ENCODE measurements at places on chromosomes 16 and 17.

DNA sequence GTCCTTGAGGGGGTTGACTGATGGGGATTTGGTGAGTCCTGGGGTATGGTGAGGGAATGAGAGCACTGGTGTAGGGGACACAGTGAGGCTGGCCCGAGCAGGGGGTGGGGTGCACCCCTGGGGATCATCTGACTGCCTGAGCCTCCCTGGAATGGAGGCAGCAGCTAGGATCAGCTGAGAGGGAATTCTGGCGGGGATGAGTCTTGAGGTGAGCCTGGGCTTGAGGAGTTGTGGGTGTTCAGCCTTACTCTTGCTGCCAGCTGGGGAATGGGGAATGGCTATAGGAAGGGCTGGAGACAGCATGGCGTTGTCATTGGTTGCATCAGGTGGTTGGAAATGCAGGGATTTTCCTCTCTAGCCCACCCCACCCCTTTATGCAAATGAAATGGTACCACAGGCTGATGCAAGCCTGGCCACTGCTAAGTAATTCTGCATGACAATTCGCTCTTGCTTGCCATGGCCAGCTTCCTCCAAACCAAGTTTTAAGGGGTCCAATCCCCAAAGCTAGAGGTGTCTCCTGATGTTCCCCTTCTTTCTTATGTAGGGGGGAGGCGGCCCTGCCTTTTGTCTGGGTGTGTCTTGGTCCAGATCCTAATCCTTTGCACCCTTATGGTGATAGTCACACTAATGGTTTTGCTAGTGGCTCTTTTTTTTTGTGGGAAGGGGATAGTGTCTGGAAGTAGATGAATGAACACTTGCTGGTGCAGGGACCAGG, 7.5 kb downstream of the NFE2L1 start:
- DNase-seq: no peak

- no peak for DNase-seq
These were observed 28.0 kb downstream of the CRISPLD2 start for GRCh38 chr16:84847564-84848355.

DNA sequence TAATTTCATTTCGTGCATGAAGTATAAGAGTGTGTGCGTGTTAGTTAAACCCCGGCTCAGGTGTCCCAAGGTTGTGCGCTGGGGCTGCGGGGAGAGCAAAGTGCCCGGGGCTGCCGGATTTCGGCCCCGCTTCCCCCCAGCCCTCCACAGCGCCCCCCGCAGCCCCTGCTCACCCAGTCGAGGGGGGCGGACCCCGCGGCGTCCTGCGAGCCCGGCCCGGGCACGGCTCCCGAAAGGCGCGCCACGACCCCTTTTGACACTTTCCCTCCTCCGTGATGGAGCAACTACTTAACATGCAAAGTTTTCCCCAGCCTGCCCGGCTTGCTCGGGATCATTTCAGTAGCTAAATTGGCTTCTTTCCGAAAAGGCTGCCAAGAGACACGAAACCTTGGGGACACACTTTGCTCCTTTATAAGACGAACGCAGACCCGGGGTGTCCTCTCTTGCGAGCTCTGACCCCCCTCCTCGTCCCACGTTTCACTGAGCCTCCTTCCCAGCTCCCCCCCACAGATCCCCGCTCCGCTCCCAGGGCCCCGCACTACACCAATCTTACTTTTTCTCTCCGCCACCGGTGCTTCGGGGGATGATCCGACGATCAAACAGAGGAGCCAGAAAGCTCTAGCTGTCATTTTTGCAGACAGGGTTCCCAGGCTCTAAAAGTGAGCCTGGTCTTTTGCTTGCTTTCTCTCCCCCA, 552 bp downstream of the C17orf58 start:
- DNase-seq: no peak

GRCh38 chr16:1045310-1045992, 27.1 kb upstream of the SSTR5 start:
- DNase-seq: no peak

- DNase-seq: no peak
These were observed 97.2 kb downstream of the ZNF18 start for GRCh38 chr17:11900041-11900476.

- no peak for DNase-seq
These were observed 95.1 kb upstream of the CDH5 start for GRCh38 chr16:66271074-66272060.

DNA sequence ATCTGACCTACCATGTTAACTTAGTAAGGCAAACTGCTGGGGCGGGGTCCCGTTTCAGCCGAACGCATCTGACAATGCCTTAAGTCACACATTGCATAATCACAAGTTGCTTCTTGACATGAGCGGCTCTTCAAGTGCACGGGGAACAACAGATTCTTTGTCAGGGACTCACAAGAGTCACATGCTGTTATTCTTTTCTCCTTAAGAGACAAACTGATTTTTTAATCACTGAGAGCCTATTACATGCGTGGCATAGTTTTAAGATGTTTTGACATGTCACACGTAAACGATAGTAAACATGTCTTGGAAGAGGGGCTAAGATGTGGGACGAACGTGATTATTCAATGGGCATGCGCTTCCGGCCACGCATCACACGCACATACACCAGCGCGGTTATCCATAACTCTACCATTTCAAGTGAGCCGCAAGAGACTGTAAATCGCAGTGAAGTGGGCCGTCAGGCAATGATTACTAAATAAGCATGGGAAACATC, 63.4 kb downstream of the ADCY9 start:
- DNase-seq: peak; percentile 35

DNA sequence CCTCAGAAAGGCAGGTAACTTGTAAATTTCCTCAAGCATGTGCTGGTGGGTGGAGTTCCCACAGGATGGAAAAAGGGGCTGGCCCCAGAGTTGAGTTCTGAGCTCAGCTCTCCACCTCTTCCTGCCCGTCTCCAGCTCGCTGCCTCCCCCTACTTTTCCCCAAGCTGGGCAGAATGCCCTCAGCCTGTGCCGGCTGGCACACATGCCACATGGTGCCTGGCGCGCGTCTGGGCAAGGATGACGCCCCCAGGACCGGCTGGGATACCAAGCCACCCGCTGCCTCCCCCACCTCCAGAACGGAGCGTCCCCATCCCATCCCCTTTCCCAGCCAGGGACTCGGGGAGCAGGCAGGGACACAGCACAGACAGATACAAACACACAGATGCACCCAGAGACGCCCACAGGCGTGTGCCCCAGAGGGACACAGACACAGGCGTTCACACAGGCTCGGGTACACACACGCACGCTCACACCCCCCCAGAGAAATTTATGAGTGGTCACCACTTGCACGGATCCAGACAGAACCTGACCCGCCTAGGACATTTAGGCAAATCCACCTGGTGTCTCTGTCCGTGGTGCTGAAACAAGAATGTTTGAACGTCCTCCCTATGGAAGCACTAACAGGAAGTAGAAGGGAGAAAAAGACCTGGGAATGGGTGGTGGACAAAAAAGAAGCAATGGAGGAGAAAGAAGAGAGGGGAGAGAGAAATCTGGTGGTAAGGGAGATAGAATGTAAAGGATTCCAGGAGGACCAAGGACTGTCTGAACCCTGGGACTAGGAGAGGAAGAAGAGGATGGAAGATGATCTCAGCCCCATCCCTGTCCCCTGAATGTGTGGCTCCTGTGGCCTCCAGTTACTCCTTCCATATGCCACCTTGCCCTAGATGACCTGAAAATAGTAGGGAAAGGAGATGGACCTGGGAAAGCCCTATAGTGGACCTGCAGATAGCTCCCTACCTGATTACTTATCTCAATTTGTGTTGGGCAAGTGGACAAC, 15.5 kb downstream of the NEUROD2 start:
- no peak for DNase-seq

DNA sequence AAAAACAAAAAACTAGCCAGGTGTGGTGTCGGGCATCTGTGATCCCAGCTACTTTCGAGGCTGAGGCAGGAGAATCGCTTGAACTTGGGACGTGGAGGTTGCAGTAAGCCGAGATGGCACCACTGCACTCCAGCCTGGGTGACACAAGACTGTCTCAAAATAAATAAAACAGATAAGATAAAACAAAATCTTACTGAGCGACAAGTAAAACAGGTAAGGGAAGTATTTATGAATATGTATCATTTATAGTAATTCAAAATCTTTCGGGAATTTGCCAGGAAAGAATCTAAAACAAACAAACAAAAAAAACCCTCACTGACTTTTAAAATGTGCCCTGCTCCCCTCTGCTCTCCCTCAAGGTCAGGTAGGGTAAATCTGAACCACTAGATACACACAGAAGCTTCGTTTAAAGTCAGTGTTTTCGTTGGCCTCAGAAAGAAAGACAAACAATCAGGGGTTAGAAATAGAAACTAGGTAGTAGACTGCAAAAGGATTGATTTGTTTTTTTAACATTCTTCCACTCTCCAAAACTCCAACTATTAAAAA, 2.1 kb downstream of the PRPSAP1 start:
- DNase-seq: no peak

DNA sequence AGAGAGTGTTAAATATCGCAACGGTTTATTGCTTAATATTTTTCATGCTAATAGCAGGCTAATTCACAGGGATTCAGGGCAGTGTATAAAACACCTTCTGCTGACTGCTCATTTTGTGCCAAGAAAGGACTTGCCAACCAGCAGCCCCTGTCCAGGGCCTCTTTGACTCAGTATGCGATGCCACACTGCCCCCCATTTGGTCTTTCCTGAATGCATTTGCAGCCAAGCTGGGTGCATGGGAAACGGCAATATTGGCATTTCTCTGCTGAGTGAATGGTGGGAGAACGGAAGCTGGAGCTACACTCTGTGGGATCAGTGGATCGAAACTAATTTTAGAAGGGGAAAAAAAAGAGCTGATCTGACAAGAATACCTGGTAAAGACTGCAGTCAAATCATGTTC, 152.9 kb upstream of the C16orf82 start:
- no peak for DNase-seq

GRCh38 chr17:38750312-38751121, 2.0 kb upstream of the PSMB3 start:
- no peak for DNase-seq

DNA sequence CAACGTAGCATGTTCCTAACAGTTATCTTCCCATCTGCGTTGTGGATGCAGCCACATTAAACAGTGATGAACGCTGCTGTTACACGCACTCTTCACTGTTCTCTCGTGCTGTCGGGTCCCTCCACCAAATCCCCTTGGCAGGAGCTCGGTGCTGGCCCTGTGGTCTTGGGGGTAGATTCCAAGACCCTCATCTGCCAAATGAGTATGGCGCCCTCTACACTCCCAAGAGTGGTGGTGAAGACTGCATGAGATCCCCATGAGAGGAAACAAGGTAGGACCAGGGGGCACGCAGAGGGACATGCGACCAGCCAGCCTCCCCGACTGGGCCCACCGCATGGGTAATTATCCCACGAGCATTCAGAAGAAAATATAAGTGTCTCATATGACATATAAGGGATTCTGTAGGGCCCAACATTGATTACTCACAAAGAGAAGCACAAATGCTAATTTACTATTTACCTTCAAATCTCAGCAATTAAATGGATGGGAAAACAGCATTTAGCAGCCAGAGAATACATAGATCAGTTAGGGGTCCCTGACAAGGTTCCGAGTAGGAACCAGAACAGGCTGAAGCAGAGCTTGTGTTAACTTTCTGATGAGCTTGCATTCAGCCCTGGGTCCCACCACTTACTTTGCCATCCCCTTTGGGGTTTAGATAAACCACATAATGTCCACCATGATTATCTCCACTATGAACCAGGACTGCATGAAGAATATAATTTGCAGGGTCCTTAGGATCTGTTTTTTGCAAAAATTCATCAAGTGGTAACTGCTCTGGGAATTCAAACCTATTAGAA, 23.8 kb downstream of the LITAFD start:
- no peak for DNase-seq

DNA sequence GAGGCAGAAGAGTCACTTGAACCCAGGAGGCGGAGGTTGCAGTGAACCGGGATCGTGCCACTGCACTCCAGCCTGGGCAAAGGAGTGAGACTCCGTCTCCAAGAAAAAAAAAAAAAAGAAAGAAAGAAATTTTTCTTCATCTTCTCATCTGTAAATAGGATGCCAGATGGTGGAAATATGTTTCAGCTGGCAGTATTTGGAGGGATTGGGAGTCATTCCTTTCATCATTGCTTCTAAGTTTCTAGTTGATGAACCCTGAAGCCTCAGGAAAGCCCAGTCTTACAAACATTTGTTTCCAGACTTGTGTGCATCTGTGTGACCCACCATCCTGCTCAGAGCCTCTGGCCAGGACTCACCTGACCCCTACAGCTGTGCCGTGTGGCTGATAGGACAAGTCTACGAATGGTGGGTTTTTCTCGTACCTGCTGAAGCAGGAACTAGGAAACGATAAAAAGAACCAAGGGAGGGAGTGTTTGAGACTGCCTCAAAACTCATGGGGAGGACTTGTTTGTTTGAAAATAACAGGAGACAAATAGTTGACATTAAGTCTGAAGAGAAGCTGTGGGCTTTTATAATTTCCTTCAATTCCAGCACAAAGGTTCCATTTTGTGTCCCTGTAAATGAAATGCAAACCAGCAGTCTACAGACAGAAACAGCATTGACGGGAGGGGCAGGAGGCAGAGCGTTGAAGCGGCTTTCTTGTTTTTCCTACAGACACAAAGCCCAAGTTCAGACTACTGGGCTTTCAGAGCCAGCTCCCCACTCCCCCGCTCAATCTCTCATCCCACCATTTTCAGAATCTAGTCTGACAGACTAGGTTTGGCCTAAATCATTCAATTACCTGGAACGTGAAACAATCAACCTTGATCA, 24.9 kb downstream of the CDRT4 start:
- DNase-seq: no peak

- DNase-seq: no peak
These were observed 10.9 kb upstream of the SPNS3 start for GRCh38 chr17:4422864-4423263.
